ENCODE measurements at places on chromosomes 6 and 20. TPM values are rescaled to one million over a fixed set of nuclear protein-coding genes. Genes with fewer than 3 reads are reported as not detected.

NTSR1 gene
- 8.7 TPM for total RNA-seq

ZBTB12 gene
- total RNA-seq, result 21.3 TPM

ECT2L gene
- not detected for total RNA-seq

C6orf15 gene
- not detected for total RNA-seq

CDH26 gene
- total RNA-seq, result 0.58 TPM

DNA sequence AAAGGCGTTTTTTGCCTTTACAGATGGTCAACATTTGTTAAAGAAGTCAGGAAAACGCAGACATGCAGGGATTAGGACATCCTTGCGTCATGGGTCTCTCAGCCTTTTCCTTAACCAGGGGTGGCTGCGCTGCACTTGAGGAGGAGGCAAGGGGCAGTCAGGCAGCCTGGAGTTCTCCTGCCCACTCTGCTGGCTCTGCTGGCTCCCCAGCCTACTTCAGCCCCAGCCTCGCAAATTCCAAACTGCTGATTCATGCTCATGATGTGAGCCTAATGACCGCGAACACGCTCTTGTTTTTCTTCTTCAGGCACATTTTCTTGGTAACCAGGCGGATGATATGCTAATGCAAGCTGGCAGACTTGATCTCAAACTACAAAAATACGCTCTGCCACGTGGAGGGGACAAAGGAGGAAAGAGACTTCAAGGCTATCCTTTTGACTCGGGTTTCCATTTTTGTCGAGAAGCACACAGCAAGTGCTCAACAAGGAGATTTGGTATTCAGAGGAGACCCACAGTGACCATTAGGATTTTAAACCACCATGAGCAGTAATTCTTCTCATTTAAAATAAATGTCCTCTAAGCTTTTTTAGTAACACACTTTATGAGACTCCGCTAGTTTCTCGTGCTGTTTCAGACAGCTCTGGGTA lies 290.3 kb upstream of the STXBP5 start:
- H3K36me3 ChIP-seq, result no peaks in the 10 kb centered on the region
- peak; percentile 87 for DNase-seq
- H3K4me3 ChIP-seq, result no peak overlapping the region
- H3K27ac ChIP-seq, result peak overlapping the region; percentile 73
- H3K27me3 ChIP-seq, result no peaks in the 10 kb centered on the region

DNA sequence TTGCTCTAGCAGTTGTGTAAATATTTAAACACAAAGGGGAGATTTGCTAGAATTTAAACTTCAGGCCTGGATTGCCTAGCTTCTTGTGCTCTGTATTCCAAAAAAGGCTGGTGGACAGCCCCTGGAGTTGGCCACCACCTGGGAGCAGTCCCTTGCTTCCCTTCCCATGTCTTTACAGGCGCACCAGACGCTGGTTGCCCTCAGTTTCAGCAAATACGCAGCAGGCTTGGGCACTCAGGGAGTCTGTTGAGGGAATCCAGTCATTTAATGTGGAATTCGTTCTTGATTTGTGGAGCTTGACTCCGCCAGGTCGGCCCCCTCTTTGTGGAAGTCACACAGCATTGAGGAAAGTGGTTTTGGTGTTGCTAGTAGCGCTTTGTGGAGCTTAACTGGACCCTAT lies 156.8 kb downstream of the DTNBP1 start:
- DNase-seq, result no peak
- H3K27me3 ChIP-seq, result no peaks in the 10 kb centered on the region
- no peak overlapping the region for H3K27ac ChIP-seq
- H3K4me3 ChIP-seq, result no peak overlapping the region

- H3K4me3 ChIP-seq, result no peak overlapping the region
- no peaks in the 10 kb centered on the region for H3K27me3 ChIP-seq
- H3K36me3 ChIP-seq, result no peaks in the 10 kb centered on the region
- H3K27ac ChIP-seq, result no peak overlapping the region
- no peak for DNase-seq
Observed at GRCh38 chr6:127880429-127880828, 20.4 kb downstream of the THEMIS start.

GRCh38 chr6:3039384-3039783 lies 28.9 kb upstream of the RIPK1 start:
- DNase-seq, result peak; percentile 50
- H3K36me3 ChIP-seq, result no peaks in the 10 kb centered on the region
- peaks cover 5% of the 10 kb centered on the region for H3K4me1 ChIP-seq

GRCh38 chr6:90004511-90004910 lies 110.2 kb downstream of the GJA10 start:
- no peak overlapping the region for H3K27ac ChIP-seq
- H3K36me3 ChIP-seq, result no peaks in the 10 kb centered on the region
- no peak overlapping the region for H3K4me3 ChIP-seq

DNA sequence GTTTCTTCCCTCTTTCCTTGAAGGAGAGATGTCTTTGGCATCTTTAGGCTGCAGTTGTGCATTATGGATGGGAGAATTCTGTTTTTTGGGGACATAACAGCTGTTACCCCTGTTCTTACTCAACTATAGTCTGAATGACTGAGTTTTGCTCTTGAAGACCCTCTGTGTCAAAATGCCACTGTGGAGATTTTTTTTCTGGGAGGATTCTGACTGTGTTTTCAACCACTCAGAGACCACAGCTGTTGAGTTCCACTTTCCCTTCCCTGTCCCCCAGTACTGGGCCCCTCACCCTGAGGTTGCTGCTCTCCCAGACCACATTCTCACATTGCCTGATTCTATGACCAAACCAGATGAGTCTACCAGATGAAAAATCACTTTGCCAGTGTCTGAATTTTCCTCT lies 48.1 kb downstream of the NKX2-2 start:
- no peaks in the 10 kb centered on the region for H3K36me3 ChIP-seq
- H3K4me1 ChIP-seq, result no peaks in the 10 kb centered on the region
- no peaks in the 10 kb centered on the region for H3K27me3 ChIP-seq
- no peak overlapping the region for H3K4me3 ChIP-seq
